ENCODE measurements at places on chromosomes 12 and 14.

DNA sequence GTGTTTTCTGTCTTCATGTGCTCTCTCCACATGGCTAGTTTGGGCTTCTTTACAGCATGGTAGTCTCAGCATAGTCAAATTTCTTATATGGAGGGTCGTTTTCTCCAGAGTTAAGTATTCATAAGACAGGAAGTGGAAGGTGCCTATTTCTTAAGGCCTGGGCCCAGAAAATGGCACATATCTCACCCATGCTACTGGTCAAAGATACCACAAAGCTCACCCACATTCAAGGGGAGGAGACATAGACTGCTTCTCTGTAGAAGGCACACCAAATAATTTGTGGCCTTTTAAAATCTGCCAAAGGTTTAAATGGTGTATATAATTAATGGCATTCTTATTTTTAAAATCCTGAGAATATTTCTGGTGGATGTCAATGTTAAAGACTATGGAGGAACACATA, 44.8 kb downstream of the CCDC91 start:
- DNase-seq, result no peak

- peak; percentile 27 for DNase-seq
These were observed 556 bp downstream of the TIMM9 start for GRCh38 chr14:58426670-58427280.

GRCh38 chr14:102066041-102066451, 20.8 kb downstream of the HSP90AA1 start:
- no peak for DNase-seq

- no peak for DNase-seq
These were observed 91.8 kb downstream of the ESRRB start for GRCh38 chr14:76467711-76468155.

DNA sequence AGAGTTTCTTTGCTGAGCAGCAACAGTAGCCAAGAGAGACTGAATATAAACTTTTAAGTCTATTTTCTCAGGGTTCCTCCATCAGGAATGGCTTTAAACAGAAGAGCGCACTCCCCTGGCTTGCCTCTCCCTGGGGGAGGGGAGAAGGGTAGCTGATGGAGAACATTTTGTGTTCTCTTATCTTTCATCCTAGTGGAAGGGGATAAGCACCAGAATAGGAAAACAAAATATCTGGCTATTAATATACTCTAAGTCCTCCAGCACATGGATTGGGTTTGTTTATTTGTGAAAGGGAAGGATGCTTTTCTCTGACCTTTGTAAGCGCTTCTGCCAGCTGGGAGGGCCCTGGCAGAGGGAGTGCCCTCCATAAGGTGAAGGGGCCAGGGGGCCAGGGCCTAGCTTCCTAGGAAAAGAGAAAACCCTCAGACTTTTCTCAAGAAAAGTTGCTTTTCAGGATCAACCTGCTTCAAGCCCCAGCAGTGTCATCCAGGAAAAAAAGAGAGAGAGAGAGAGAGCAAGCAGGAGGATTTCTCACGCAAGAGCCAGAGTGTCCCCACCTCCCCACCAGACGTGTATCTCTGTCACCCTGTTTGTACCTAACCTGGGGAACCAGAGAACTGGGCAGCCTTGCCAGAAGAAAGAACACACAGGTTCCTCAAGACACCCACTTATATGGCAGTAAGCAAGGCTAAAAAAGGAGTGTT, 34.3 kb upstream of the ATP2A2 start:
- no peak for DNase-seq

- DNase-seq, result peak; percentile 35
These were observed 1.8 kb downstream of the SLC38A1 start for GRCh38 chr12:46266869-46267574.

Measured in activated CD4-positive, alpha-beta T cell treated with anti-CD3 and anti-CD28 coated beads for 24 hours (primary cell).